Activated CD4-positive, alpha-beta T cell treated with anti-CD3 and anti-CD28 coated beads, Interleukin-2, amount 10 ng/mL, durations not matched to agents 7 days and 5 days (primary cell): ENCODE measurements at places on chromosomes 3 and 15.

- DNase-seq: no peak
These were observed 44.6 kb downstream of the P3H2 start for GRCh38 chr3:190076136-190076535.

- DNase-seq: no peak
These were observed 23.5 kb downstream of the C3orf62 start for GRCh38 chr3:49253512-49253911.

GRCh38 chr15:34793901-34794300, 1.4 kb downstream of the ACTC1 start:
- DNase-seq: no peak

- no peak for DNase-seq
These were observed 86.2 kb downstream of the THSD4 start for GRCh38 chr15:71201477-71201876.

DNA sequence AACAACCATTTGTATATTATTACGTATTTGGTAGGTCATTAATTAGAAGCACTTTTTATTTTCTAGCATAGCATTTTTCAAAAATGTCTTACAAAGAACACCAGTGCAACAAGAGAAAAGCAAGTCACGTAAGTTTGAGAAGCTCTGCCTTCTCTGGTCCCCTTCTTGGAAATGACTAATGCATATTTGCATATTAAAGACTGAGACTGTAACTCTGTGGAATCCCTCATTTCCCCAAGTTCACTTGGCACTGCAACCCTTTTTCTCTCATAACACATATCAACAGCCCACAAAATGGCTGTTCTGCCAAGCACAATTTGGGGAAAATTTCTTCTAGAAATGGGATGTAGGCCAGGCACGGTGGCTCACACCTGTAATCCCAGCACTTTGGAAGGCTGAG, 176.3 kb downstream of the ERC2 start:
- no peak for DNase-seq

GRCh38 chr3:71984843-71985613, 200.1 kb upstream of the PROK2 start:
- DNase-seq: peak; percentile 13

DNA sequence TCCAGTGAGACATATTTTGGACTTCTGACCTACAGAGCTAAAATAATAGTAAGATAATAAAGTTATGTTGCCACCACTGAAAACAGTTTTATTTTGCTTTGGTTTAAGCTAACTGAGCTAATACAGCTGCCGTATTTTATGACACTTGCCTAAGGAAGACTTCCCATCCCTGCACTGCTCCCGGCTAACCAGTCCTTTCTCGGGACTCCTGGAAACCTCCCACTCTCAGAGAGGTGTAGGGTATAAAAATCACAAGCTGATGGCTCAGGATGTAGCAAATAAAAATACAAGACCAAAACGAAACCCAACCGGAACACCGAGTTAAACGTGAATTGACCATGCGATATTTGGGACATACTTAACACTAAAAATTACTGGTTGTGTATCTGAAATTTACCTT, 448 bp upstream of the KBTBD12 start:
- no peak for DNase-seq

DNA sequence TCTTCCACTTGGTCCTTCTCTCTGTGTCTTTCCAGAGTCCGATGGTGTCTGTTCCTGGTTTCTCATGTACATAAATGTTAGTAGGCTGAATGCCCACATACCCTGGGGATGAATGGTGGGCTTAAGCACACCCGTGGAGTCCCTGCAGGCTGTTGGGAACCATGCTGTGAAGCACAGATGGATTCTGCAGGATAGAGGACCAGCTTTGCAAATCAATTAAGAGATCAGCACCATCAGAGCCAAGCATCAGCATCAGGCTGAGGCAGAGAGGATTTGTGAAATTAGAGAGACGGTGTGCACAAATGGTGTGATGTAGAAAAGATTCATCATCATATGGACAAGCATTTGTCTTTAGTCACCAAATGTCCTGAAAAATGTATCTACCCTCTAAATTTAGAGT, 127.1 kb downstream of the SV2B start:
- no peak for DNase-seq

GRCh38 chr3:45409921-45410320, 21.5 kb downstream of the LARS2 start:
- no peak for DNase-seq

- DNase-seq: no peak
These were observed 148.8 kb upstream of the TBL1XR1 start for GRCh38 chr3:177345973-177346503.

- DNase-seq: no peak
These were observed 27.7 kb downstream of the PTX3 start for GRCh38 chr3:157464321-157464720.

- DNase-seq: no peak
These were observed 48.4 kb upstream of the RPL35A start for GRCh38 chr3:197901626-197902025.

GRCh38 chr3:170723241-170723640, 137.4 kb upstream of the SLC7A14 start:
- no peak for DNase-seq

GRCh38 chr15:69403594-69403993, 10.6 kb upstream of the KIF23 start:
- no peak for DNase-seq

GRCh38 chr15:37940876-37941275, 6.4 kb downstream of the TMCO5A start:
- no peak for DNase-seq
